A549 treated with ZK216348 at 1 μM for 4 hours (cell line): ENCODE measurements at places on chromosomes 2 and 18. TPM values are rescaled to one million over a fixed set of nuclear protein-coding genes. Genes with fewer than 3 reads are reported as not detected.

The LONRF2 gene
- total RNA-seq, result 2.0 to 3.7 TPM (median 3.0 TPM) in 5 replicates

The FBXO48 gene
- total RNA-seq, result 0.35 to 0.71 TPM (median 0.56 TPM) in 5 replicates

The KCNJ3 gene
- not detected in 5 replicates for total RNA-seq

The WNT10A gene
- total RNA-seq, result 0.19 to 0.31 TPM in 2 of 5 replicates, not detected in the others

The ACADL gene
- total RNA-seq, result 0.11 to 0.24 TPM in 2 of 5 replicates, not detected in the others

The CNTNAP5 gene
- not detected in 5 replicates for total RNA-seq

The C1QL2 gene
- 0.15 to 0.28 TPM (median 0.20 TPM) in 4 of 5 replicates, not detected in the other for total RNA-seq

The POU3F3 gene
- 0.05 to 0.06 TPM in 2 of 5 replicates, not detected in the others for total RNA-seq

The CNOT11 gene
- total RNA-seq, result 37.6 to 58.9 TPM (median 42.0 TPM) in 5 replicates

The SIGLEC15 gene
- total RNA-seq, result 0.05 to 0.12 TPM in 2 of 5 replicates, not detected in the others

The SERPINB10 gene
- not detected in 5 replicates for total RNA-seq

The ELOA2 gene
- not detected in 5 replicates for total RNA-seq

The ANKRD12 gene
- total RNA-seq, result 2.6 to 6.0 TPM (median 4.8 TPM) in 5 replicates

The LRRC30 gene
- total RNA-seq, result not detected in 5 replicates

The SERPINB4 gene
- 0.17 to 0.25 TPM (median 0.18 TPM) in 3 of 5 replicates, not detected in the others for total RNA-seq

The VAMP5 gene
- 0.31 TPM in 1 of 5 replicates, not detected in the others for total RNA-seq

The ITGA4 gene
- 1.1 to 2.7 TPM (median 2.3 TPM) in 5 replicates for total RNA-seq

The ZSWIM2 gene
- not detected in 5 replicates for total RNA-seq

The MPP4 gene
- 0.06 to 0.13 TPM (median 0.10 TPM) in 3 of 5 replicates, not detected in the others for total RNA-seq

The CCL20 gene
- total RNA-seq, result 3.4 to 9.4 TPM (median 4.8 TPM) in 5 replicates

The SLC16A14 gene
- total RNA-seq, result 0.64 to 1.0 TPM (median 0.99 TPM) in 5 replicates

The CCDC74B gene
- total RNA-seq, result 4.6 to 7.2 TPM (median 6.2 TPM) in 5 replicates

The IL1RL1 gene
- 0.68 to 1.2 TPM (median 1.1 TPM) in 5 replicates for total RNA-seq

The AOX1 gene
- total RNA-seq, result 3.8 to 5.2 TPM (median 4.9 TPM) in 5 replicates

The UGT1A4 gene
- total RNA-seq, result not detected in 5 replicates

The SGPP2 gene
- 0.24 to 0.46 TPM (median 0.38 TPM) in 5 replicates for total RNA-seq

The ERBB4 gene
- total RNA-seq, result not detected in 5 replicates

The CERKL gene
- 0.21 to 0.91 TPM (median 0.24 TPM) in 5 replicates for total RNA-seq

The KCNIP3 gene
- total RNA-seq, result 1.1 to 2.5 TPM (median 2.1 TPM) in 5 replicates

The SIX3 gene
- 0.81 to 1.6 TPM (median 1.4 TPM) in 5 replicates for total RNA-seq

The CDCA7 gene
- 32.3 to 49.4 TPM (median 45.8 TPM) in 5 replicates for total RNA-seq

The TMEM37 gene
- 1.5 to 2.1 TPM (median 1.6 TPM) in 5 replicates for total RNA-seq

The AMER3 gene
- total RNA-seq, result not detected in 5 replicates

The SEPTIN10 gene
- total RNA-seq, result 34.3 to 53.8 TPM (median 51.1 TPM) in 5 replicates

The ASPRV1 gene
- total RNA-seq, result 0.10 to 0.41 TPM (median 0.32 TPM) in 4 of 5 replicates, not detected in the other

The GPR45 gene
- total RNA-seq, result not detected in 5 replicates

The LBX2 gene
- total RNA-seq, result 2.2 to 4.3 TPM (median 3.3 TPM) in 5 replicates

The UCN gene
- 1.3 to 2.5 TPM (median 1.6 TPM) in 5 replicates for total RNA-seq

The LINC00305 gene
- not detected in 5 replicates for total RNA-seq

The ORC4 gene
- 23.4 to 34.3 TPM (median 30.6 TPM) in 5 replicates for total RNA-seq

The OSR1 gene
- total RNA-seq, result 5.8 to 9.3 TPM (median 6.5 TPM) in 5 replicates

The NEMP2 gene
- total RNA-seq, result 5.9 to 11.1 TPM (median 7.4 TPM) in 5 replicates

The KLHL41 gene
- 0.15 to 0.70 TPM (median 0.29 TPM) in 5 replicates for total RNA-seq

The OR6B2 gene
- not detected in 5 replicates for total RNA-seq

The STEAP3 gene
- total RNA-seq, result 32.7 to 55.4 TPM (median 48.8 TPM) in 5 replicates

The DYNAP gene
- total RNA-seq, result not detected in 5 replicates

The ZNF519 gene
- 0.97 to 2.1 TPM (median 1.7 TPM) in 5 replicates for total RNA-seq
